NCI-H2029 (cell line): ENCODE measurements at places on chromosomes 3 and 15.

GRCh38 chr3:71011565-71012287 is 571.8 kb downstream of the FOXP1 start:
- no peak for DNase-seq

- DNase-seq, result no peak
Measured at GRCh38 chr15:79130535-79131130, 40.1 kb upstream of the RASGRF1 start.

- DNase-seq, result no peak
Measured at GRCh38 chr15:76337059-76337695, 604 bp downstream of the ISL2 start.

DNA sequence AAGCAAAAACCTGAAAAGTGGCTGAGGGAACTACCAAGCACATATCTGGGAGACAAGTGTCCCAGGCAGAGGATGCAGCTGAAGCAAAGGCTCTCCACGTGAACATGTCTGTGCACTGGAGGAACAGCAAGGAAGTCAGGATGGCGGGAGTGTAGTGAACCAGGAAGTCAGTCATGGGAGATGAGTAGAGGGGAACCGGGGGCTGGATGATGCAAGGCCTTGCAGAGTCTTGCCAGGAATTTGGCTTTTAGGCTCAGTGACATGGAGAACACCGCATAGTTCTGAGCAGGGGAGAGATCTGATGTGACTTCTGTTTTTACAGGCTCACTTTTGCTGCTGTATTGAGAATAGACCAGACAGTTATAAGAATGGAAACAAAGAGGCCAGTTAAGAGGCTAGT is 19.0 kb downstream of the C2CD4A start:
- DNase-seq, result no peak

- DNase-seq, result no peak
Measured at GRCh38 chr3:14488286-14489041, 51.7 kb downstream of the GRIP2 start.

- DNase-seq, result no peak
Measured at GRCh38 chr3:158683230-158683962, 10.9 kb upstream of the LXN start.

DNA sequence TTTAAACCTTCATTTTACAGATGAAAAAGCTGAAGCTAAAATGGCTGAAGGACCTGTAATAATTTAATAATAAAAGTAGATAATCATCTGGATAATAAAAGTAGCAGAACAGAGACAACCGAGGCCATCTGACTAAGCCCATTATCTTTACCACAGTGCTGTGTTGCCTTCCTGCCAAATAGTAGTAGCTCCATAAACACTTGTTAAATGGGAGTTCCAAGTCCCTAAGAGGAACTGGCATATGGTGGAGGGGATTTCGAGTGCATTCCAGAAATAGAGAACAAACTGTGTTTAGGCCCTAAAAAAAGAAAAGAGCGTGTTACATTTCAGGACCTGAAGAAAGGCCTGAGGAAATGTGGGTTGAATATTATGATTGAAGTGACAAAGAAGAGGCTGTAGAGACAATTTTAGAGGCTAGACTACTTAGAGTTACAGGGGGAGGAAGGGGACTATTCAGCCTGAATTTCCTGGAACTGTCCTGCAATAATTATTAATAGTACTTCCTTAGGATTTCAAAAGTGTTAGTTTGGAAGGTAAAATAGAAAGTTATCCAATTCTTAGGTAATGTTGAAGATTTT is 424.3 kb downstream of the ROBO2 start:
- no peak for DNase-seq

GRCh38 chr3:67459796-67460195 is 194.6 kb downstream of the SUCLG2 start:
- DNase-seq, result no peak

- DNase-seq, result no peak
Measured at GRCh38 chr3:189202106-189202505, 30.3 kb downstream of the TPRG1 start.

GRCh38 chr3:126320517-126321293 is 36.5 kb downstream of the KLF15 start:
- DNase-seq, result no peak

DNA sequence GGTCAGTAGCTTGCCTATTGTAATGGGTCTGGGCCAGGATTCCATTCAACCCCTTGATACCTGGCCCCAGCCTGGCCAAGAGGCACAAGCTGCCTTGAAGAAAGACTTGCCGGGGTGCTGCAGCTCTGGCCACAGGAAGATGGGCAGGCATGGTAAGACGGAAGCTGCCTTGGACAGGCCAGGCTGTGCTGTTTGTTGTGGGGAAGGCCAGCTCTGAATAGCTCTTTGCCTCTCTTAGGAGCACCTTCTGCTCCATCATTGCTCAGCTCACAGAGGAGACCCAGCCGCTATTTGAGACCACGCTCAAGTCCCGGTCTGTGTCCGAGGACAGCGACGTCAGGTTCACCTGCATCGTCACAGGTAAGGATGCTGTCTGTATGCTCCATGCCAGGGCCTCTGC is 10.1 kb downstream of the ALPK3 start:
- no peak for DNase-seq

- DNase-seq, result no peak
Measured at GRCh38 chr3:139044366-139045210, at the start of gene PRR23C. Gene PRR23C, minus strand, starts transcription at chr3:139044892. Its CDS starts 272 bp downstream, at chr3:139044620.

- DNase-seq, result no peak
Measured at GRCh38 chr3:45460361-45460760, 72.0 kb downstream of the LARS2 start.

DNA sequence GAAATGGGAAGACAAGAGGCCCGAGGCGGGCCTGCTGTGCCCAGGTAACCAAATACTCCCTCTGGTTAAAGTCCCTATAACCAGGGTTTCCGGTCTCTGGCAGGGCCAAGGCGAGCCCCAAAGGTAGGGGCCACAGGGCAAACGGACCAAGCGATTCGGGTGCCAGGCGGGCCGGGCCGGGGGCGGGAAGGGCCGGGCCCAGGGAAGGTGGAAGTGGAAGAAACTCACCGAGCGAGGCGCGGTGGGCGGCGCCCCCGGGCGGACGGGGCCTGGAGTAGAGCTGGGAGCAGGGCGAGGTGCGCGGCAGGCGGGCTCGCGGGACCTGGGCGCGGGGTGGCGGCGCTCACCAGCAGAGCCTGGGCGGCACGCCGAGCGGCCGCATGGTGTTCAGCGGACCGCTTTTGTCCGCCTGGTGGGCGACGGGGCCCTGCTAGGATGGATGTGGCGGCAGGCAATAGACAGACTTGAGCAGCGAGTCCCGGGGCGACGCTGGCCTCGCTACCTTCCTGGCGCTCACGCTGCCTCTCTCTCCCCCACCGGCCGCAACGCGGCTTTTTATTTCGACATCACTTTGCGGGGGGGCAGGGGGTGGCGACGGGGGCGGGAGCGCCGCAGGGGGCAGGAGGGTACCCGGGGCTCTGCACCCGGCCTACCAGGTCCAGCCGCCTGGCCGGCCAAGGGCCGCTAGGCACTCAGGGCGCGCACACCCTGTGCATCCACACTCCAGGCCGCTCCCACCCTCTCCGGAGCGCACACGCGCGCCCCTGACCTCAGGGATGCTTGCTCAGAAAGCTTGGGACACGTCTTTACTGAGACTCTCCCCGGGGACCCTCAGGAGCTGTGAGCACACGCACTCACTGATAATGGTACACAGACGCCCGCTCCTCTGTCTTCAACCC is at the start of gene GATA2:
TSS of gene GATA2 (minus strand) at position 531 of the 899 bp plus-strand sequence. CDS start 6,170 bp downstream, outside the sequence.
- DNase-seq, result no peak
